ENCODE measurements at places on chromosomes 5 and 9. TPM values are rescaled to one million over a fixed set of nuclear protein-coding genes. Genes with fewer than 3 reads are reported as not detected.

- DNase-seq: peak; percentile 60
Observed at GRCh38 chr9:121073038-121073437, 1.7 kb upstream of the CNTRL start.

DNA sequence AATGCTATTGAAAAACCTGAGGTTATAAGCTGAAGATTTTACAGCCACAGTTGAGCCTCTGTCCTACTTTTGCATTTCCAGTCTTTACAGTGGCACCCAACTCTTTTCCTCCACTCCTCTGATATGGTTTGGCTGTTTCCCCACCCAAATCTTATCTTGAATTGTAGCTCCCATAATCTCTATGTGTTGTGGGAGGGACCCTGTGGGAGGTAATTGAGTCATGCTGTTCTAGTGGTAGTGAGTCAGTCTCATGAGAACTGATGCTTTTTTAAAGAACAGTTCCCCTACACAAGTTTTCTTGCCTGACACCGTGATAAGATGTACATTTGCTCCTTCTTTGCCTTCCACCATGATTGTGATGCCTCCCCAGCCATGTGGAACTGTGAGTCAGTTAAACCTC lies 646.1 kb upstream of the SEMA6A start:
- DNase-seq: no peak

TERT gene
- total RNA-seq: not detected

- no peak for DNase-seq
Observed at GRCh38 chr9:69131682-69132081, 42.4 kb upstream of the TJP2 start.

DNA sequence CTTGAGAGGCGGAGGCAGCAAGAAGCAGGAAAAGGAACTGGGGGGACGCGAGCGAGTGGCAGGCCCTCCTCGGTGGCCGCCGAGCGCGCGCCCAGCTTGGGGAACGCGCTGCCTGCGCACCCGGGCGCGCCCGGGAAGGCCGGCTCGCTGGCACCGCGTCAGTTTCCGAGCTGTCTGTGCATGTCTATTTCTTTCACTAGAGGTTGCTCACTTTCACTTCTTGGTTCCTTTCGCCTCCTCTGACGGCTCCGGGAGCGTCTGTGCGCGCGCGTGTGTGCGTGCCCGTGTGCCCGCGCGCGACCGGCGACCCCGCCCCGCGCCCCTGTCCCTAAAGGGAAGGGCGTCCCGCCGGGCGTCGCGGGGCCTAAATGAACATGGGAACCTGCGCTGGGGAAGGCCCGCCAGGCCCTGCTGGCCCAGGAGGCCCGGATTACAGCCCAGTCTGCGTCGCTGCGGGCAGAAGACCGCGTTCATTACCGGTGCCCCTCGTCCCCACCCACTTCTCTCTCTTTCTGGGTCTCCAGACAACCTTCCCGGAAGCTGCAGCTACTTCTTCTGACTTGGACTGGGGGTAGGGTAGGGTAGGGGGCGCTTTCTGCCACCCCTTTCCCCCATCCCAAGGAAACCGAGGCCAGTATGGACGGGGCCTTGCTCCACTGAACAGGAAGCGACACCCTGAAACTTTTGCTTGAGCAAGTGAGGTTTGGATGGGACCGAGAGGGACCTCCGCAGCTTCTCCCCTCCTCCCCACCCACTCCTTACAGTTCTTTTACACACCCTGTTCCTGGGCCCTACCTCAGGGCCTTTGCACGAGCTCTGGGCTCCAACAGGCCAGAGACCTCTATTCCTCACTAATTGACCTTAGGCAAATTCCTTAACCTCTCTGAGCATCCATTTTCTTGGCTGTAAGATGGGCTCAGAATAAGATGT lies 205.8 kb upstream of the IER5L start:
- peak; percentile 97 for DNase-seq

- no peak for DNase-seq
Observed at GRCh38 chr9:38227656-38228055, 158.6 kb upstream of the SHB start.

- DNase-seq: no peak
Observed at GRCh38 chr9:90814355-90814754, 12.7 kb downstream of the SYK start.

- DNase-seq: no peak
Observed at GRCh38 chr5:1187234-1187949, 14.0 kb upstream of the SLC6A19 start.

DNA sequence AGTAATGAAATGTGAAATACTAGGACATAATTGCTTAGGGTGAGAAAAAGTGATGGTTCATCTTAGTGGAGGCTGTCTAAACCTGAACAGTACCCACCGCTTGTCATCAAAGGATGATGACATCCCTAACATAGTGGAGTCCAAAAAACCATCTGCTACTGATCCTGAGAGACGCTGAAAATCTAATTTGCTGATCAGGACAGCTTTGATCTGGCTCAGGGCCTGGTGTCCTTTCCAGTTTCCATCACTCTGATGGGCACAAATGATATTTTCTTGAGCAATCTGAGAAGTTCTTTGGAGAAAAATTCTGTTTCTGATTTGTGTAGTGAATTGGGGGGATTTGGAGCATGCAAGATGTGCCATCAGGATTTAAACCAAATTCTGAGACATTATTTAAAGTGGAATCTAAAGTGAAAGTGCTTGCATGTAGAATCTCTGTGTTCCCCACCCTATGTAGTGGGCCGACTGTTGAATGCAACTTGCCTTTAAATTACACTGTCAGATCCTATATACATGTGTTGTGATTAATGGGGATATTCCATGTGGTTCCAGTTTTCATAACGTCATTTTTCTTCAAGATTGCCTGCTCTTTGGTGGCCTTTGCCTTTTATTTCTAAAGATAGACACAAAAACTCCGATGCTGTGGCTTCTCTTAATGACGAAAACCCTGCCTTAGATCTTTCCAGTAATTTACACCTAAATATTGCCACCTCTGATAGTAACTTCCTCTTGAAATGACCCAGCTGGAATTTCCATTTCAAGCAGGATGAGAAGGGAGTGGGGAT lies 213.2 kb downstream of the PCSK5 start:
- DNase-seq: no peak

GRCh38 chr5:74423383-74423782 lies 217.1 kb downstream of the ENC1 start:
- DNase-seq: no peak

ACOT12 gene
- total RNA-seq: not detected

DNA sequence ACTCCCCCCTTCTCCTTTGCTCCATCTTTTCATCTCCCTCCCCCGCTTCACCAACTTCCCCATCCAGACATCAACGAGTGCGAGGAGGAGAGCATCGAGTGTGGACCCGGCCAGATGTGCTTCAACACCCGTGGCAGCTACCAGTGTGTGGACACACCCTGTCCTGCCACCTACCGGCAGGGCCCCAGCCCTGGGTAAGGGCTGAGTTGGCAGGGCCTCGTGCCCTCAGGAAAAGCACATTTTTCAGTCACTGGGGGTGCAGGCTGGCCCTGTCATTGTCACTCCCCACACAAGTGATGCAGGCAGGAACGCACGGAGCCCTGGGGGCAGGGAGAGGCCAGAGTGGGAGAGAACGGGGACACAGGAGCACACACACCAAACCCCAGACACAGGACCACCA lies 12.4 kb upstream of the ASS1 start:
- DNase-seq: no peak

DNA sequence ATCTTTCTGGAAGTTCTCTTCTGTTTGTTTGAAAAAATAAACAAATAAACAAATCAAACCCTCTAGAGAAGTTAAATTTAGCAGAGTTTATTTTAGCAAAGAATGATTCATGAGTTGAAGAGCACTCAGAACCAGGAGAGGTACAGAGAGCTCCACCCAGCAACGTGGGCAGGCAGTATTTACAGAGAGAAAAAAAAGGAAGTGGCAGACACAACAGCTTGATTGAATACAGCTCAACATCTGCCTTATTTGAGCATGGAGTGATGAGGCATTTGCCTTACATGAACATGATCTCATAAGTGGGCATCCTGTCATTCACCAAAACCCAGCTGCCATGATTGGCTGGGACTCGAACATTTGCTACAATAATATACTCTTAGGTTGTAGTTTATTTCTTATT lies 381.6 kb upstream of the ADAMTS16 start:
- DNase-seq: no peak

PCDHGA12 gene
- 6.2 TPM for total RNA-seq

- no peak for DNase-seq
Observed at GRCh38 chr5:119343766-119344165, 12.1 kb upstream of the TNFAIP8 start.

ABO gene
- 0.66 TPM for total RNA-seq

- DNase-seq: no peak
Observed at GRCh38 chr9:38029915-38030638, 39.0 kb downstream of the SHB start.

TESK1 gene
- 27.7 TPM for total RNA-seq

DNA sequence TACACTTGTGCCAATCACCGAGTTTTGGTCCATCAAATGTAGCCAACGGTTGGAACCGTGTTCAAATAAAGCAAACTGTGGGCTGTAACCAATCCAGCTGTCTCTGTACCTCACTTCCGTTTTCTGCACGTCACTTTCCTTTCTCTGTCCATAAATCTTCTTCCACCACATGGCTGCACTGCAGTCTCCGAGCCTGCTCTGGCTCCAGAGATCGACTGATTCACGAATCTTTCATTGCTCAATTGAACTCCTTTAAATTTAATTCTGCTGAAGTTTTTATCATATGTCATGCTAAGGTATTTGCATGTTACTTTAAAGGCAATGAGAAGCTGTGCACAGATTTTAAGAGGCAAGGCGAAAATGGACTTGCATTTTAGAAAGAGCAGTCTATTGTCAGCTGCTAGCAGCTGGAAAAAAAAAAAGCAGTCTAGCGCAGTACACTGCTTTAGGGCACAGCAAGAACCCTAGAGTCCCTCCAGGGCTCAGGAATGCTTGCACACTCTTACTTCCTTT lies 13.2 kb downstream of the TTC39B start:
- no peak for DNase-seq

GRCh38 chr5:133203317-133204305 lies 151.8 kb downstream of the HSPA4 start:
- no peak for DNase-seq

- no peak for DNase-seq
Observed at GRCh38 chr5:42555797-42556196, 132.6 kb downstream of the GHR start.

DNA sequence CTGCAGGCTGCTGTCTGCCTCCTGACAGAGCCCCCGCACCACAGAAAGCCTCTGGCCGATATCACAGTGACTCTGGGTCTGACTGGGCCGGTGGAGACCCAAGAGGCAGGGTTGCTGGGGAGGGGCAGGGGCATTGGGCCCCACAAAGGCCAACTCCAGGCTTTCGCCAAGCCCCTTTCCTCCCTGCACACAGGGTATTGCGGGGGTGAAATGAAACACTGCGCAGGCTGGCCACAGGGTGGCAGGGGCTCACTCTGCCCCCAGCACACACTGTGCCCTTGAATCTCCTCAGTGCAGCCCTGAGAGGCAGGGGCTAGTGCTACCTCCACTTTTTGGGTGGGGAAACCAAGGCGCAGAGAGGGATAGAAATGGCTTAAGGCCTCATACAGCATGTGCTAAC lies 44.6 kb downstream of the BARX1 start:
- DNase-seq: no peak

GRCh38 chr5:1959725-1960581 lies 77.2 kb upstream of the IRX4 start:
- DNase-seq: no peak

GPR21 gene
- total RNA-seq: 1.0 TPM

RASEF gene
- total RNA-seq: 0.15 TPM

GRCh38 chr5:78801413-78801812 lies 152.8 kb upstream of the LHFPL2 start:
- no peak for DNase-seq

Data from right cardiac atrium (tissue), 5 donors.